Lower leg skin (tissue), 4 donors: ENCODE measurements at places on chromosomes 3 and 15.

- peak; percentile 78 for DNase-seq
Observed at GRCh38 chr3:42503251-42503924, 945 bp downstream of the VIPR1 start.

DNA sequence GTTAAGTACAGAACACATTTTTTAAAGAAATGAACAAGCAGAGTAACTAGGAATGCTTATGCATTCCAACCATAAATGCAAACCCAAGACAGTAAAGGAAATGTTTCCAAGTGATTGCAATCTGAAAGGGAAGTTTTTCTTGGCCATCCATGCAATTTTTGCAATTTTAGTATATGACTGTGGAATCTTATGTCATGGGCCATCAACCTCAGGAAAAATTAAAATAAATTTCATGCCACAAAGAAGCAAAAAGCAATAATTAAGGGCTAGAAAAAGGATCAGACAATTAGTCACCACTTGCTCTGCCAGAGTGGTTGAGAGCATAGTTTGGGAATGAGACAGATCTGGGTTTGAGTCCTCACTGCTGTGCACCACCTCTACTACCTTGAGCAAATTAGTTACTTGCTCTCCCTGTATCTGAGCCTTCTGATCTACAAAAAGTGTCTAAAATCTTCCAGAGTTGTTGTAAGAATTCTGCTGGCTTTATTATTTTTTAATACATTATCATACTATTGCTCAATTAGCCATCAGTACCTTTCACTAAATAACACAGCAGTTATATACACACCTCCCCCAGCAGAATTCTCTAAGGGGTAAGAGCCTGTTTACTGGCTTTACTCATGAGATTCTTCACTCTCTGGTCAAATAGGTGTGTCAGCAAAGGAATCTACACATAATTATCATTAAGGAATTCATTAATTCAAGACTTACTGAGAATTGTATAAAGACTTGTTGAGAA lies 49.7 kb upstream of the FBN1 start:
- DNase-seq = no peak

GRCh38 chr3:10116138-10116460 lies 624 bp downstream of the BRK1 start:
- no peak for DNase-seq

DNA sequence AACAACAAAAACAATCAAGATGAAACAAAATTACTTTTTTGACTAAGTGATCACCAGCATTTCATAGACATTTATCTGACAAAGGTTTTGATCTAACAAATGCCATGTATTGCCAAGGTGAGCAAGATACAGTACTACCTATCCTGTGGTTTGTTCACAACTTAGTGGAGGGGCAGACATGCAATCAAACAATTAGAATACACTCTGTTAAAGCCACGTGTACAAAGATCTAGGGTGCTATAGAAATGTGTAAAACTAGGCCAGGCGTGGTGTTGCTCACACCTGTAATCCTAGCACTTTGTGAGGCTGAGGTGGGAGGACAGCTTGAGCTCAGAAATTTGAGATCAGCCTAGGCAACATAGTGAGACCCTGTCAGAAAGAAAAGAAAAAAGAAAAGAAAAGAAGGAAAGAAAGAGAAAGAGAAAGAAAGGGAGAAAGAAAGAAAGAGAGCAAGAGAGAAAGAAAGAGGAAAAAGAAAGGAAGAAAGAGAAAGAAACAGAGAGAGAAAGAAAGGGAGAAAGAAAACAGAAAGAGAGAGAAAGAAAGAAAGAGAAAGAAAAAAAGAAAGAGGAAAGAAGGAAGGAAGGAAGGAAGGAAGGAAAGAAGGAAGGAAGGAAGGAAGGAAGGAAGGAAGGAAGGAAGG lies 1.4 kb upstream of the TRIM69 start:
- DNase-seq = no peak

- no peak for DNase-seq
Observed at GRCh38 chr15:69532066-69532465, 79.4 kb downstream of the RPLP1 start.

DNA sequence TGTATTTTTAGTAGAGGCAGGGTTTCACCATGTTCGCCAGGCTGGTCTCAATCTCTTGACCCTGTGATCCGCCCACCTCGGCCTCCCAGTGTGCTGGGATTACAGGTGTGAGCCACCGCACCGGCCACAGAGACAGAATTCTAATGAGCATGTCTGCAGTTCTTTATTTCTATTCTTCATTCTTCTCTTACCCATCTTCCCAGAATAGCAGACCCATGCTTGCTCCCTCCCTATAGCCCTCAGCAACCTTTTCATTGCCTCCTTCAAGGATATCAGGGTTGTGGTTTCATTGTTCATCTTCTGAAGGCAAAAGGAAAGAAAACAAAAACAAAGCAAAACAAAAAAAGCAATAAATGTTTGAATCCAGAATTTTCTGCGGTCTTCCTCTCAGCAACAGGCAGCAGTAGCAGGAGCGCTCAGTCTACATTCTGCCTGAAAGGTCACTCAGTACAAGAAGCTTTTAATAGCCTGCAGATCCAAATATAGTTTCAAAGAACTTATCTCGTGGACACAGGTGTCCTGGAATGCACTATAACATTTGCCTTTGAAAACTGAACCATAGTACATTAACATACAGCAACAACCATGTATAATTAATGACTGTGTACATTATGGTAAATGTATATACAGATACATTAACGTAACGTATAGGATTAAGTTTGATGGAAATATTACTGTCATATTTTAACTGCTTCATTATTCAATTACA lies at the start of gene SMCO1:
SMCO1 (minus strand) TSS at position 434 of the 709 bp plus-strand sequence; CDS start at position 297, 137 bp downstream.
- DNase-seq = no peak

GRCh38 chr3:146493221-146493620 lies 23.9 kb upstream of the PLSCR2 start:
- DNase-seq = no peak

DNA sequence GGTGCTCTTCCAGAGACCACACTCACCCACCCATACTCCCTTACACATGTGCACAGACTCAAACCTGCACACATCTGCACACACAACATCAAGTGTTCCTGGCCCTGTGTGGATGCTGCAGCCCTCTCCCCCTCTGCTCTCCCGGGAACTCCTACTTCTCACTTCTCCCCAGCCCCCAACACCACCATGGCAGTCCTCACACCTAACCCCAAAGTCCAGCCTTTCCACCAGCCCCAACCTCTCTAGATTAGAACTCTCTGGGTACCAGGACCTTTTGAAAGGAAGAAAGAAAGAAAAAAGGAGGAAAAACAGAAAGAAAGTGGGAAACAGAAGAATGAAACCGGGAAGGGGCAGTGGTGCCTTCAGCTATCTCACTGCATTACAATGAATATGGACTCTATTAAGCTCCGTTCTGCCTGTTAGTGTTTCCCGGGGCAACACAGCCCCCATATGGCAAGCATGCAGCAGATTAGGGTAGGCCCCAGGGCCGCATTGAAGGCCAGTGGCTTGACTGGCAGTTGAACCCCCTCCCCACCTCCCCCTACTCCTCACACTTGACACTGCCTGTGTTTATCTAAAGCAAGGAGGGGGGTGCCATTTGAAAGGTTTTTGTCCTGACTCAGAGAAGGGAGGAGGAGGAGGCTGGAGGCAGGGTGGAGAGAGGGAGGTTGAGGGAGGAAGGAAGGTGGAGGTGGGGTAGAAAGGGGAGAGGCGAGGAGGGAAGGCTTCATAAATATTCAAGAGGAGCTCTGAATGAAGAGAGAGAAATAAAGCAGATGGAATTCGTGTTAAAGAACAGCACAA lies 30.1 kb downstream of the BOC start:
- DNase-seq = no peak

GRCh38 chr3:31777887-31778286 lies 203.2 kb downstream of the OSBPL10 start:
- DNase-seq = no peak

- DNase-seq = no peak
Observed at GRCh38 chr3:46297658-46298423, 55.6 kb downstream of the CCR3 start.

- no peak for DNase-seq
Observed at GRCh38 chr3:8538913-8539312, 37.3 kb downstream of the LMCD1 start.

DNA sequence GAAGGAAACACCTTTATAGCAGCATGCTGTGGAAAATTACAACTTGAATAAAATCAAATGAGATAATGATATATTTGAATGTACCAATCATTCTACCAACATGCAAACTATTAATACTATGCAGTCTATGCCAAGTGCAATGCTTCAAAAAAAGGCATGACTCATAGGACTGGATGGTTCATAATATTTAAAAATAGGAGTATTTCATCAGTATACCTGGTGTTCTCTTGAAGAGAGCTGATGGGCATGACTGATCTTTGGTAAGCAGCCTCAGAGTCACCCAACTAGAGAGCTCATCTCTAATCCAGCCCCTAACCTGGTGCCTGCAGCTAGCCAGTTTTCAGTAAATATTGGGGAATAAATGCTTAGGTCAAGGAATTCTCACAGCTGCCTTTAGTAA lies 434.7 kb upstream of the ARRDC4 start:
- DNase-seq = no peak

GRCh38 chr15:51203797-51204196 lies 109.1 kb upstream of the TNFAIP8L3 start:
- no peak for DNase-seq

- peak; percentile 72 for DNase-seq
Observed at GRCh38 chr15:25801586-25802284, 61.4 kb downstream of the ATP10A start.
